SW 1271 (cell line): ENCODE measurements at places on chromosomes 5 and 9.

DNA sequence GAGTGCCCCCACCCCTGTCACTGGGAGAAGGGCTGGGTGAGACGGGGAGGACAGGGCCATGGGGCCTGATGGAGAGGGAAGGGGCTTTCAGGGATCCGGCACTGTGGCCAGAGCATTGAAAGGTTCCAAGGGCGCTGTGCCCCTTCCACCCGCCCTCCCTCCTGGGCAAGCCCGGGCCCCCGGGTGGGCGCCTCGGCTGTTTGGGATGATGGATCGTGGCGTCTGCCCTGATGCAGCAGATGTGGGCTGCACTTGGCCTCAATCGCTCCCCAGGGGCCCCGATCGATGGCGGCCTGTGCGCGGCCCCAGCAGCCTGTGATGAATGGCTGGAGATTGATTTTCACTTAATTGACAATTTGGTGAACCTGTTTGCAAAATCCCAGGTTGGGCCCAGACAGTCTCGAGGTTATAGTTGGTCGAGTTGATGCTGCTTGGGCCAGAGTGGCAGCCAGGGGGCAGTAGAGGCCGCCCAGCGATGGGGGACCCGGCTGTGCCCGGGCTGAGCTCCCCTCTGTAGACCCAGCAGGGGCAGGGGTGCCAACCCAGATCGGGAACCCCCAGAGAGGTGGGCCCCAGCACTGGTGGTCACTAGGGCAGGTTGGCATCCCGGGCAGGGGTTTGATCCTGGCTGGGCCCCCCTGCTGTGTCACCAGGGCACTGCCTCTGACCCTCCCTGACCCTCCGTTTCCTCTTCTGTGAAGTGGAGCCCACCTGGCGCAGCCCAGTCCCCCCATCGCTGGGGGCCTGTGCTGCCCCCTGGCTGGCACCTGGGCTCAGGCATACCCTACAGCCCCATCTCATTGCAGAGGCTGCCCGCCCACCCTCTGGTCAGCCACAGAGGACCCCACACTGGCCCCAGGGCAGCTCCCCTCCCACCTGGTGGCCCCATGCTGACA is 34.7 kb downstream of the LHX3 start:
- no peak for DNase-seq

- DNase-seq = no peak
Observed at GRCh38 chr5:150490296-150490669, 17.6 kb upstream of the NDST1 start.

DNA sequence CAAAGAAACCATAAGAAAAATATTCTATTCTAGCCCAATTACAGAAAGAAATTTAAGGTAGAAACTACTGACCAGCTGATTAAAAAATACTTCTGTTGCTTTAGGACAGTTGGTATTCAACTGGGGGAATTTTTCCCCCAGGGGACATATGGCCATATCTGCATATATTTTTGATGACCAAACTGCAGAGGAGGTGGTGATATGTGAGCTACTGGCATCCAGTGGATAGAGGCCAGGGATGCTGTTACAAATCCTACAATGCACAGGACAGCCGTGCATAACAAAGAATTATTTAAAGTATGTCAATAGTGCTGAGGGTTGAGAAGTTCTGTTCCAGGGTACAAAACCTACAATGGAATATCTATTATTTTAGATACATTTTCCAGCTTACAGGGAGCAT is 24.0 kb downstream of the ZFR start:
- no peak for DNase-seq

GRCh38 chr5:135571066-135571609 is 7.7 kb downstream of the CXCL14 start:
- no peak for DNase-seq

GRCh38 chr9:137618105-137619067 is at the start of gene EHMT1:
EHMT1 (plus strand) TSS chr9:137619005; CDS start chr9:137619029, 24 bp downstream.
- DNase-seq = peak; percentile 82

DNA sequence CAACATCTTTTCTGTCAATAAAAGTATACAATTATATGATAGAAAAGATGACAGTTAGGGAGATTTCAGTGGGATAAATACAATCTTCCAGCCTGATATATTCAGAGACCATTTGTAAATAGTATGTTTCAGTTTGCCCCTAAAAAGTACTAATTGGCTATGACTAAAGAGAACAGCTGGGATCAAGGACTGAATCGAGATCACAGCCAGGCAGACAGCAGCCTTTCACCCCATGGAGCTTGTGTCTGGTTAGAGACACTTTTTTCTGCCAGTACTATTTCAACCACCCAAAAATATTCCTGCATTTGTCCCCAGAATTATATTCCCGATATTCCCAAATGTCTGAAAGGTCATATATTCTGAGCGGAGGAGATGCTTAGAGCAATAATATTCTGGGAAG is 577.3 kb upstream of the TLE4 start:
- DNase-seq = no peak

GRCh38 chr5:160363660-160364395 is 6.6 kb downstream of the C1QTNF2 start:
- DNase-seq = no peak

DNA sequence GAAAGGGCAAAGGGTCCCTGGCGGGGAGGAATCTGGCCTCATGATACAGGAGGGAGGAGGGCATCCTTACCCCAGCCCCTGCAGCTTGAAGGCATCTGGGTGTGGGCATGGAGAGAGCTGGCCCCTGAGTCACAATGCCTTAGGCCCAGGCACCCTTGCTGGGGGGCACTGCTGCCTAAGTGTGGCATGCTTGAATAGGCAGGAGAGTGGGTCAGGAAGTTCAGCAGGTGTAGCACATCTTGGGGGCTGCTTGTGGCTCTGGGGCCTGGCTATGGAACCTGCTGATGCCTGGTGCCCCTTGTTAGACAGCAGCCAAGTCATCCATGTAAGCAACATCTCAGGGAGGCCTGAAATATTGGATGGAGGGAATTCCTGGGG is 63.1 kb downstream of the HSPA4 start:
- no peak for DNase-seq

GRCh38 chr5:173612948-173613347 is 3.5 kb downstream of the BOD1 start:
- DNase-seq = no peak

GRCh38 chr5:134714541-134714940 is 23.8 kb upstream of the CAMLG start:
- DNase-seq = no peak

DNA sequence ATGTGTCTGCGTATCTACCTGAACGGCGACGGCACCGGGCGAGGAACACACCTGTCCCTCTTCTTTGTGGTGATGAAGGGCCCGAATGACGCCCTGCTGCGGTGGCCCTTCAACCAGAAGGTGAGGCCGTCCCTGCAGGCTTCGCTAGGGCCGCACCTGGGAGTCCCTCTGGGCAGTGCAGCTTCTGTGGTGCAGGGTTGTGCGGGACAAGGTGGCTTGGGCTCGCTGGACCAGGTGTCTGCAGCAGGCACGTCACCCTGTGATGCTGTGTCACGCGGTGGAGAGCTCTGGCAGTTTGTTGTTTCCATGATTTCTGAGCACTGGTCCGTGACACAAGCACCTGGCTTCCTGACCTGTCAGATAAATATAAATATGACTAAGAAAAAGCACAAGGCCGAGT is 20.7 kb downstream of the FBXW5 start:
- no peak for DNase-seq

GRCh38 chr9:124654431-124654830 is 116.7 kb downstream of the NR6A1 start:
- DNase-seq = no peak

DNA sequence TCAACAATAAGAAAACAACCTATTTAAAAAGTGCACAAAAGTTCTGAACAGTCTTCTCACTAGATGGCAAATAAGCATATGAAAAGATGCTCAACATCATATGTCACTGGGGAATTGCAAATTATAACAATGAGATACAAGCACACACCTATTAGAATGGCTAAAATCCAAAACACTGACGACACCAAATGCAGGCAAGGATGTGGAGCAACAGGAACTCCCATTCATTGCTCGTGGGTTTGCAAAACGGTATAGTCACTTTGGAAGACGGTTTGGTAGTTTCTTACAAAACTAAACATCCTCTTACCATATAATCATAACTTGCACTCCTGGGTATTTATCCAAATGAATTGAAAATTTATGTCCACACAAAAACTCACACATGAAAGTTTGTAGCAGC is 100.9 kb upstream of the TBC1D2 start:
- no peak for DNase-seq

- DNase-seq = no peak
Observed at GRCh38 chr5:56148453-56148971, 84.6 kb downstream of the ANKRD55 start.

- DNase-seq = no peak
Observed at GRCh38 chr5:154403776-154404387, 41.9 kb upstream of the SAP30L start.

- DNase-seq = no peak
Observed at GRCh38 chr9:11312966-11313365, 700.2 kb upstream of the PTPRD start.

GRCh38 chr9:106333481-106333880 is 529.5 kb upstream of the ZNF462 start:
- DNase-seq = no peak

- no peak for DNase-seq
Observed at GRCh38 chr9:108834959-108835665, 20.7 kb downstream of the ACTL7B start.

- DNase-seq = no peak
Observed at GRCh38 chr5:64682608-64683007, 7.7 kb upstream of the SHISAL2B start.

DNA sequence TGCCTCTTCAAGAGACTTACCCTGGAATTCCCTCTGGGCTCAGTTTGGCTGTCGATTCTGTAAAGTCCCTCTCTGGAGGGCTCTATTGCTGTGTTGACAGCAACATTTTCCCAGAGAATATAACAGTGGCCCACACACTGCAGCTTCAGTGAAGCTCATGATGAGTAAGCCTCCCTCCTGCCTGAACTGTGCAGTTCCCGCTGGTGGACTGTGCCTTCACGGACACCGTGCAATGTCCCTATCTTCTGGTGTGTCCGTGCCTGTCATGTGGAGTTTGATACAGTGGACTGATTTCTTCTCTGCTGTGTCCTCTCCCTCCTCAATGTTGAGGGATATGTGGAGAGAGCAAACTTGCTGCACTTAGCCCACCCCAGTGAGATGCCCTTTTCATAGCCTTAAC is 109.0 kb downstream of the NTRK2 start:
- no peak for DNase-seq

DNA sequence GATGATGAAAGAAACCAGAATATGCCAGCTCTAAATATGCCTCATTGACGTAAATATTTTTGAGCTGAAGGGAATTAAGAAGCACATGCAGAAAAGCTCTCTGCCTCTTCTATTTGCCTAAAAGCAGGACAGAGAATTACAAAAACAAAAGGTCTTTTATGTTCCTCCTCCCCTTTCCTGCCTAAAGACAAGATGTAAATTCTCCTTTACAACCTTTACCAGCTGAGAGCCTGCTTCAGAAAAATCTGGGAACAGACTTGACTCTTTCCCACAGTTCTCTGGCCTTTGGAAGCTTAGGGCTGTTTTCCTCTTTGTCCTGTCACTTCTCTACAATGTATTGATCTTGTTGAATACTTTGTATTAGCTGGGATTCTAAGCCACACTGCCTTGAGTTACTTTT is 199.7 kb downstream of the TMC1 start:
- no peak for DNase-seq

- DNase-seq = no peak
Observed at GRCh38 chr5:125583321-125584139, 837.1 kb upstream of the ZNF608 start.

- no peak for DNase-seq
Observed at GRCh38 chr9:75164573-75164972, 76.3 kb downstream of the OSTF1 start.

DNA sequence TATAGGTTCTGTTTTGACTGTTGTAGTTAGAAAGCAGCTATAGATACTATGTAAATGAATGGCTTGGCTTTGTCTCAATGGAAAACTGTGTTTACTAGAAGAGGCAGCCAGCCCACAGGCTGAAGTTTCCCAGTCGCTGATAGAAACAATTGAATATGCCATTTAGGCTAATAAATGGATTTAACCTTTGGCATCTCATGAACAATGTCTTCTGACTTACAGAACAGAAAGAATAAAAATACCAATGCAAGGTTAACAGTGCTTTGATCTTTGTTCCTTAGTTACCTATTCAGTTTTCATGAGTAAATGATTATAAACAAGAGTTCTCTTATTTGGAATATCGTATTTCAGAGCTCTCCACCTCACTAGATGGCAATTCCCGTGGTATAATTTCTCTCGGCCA is 120.6 kb downstream of the PAM start:
- DNase-seq = no peak

GRCh38 chr5:57906671-57907070 is 424.1 kb upstream of the ACTBL2 start:
- no peak for DNase-seq

GRCh38 chr9:91182429-91183225 is 179.1 kb downstream of the AUH start:
- DNase-seq = no peak

DNA sequence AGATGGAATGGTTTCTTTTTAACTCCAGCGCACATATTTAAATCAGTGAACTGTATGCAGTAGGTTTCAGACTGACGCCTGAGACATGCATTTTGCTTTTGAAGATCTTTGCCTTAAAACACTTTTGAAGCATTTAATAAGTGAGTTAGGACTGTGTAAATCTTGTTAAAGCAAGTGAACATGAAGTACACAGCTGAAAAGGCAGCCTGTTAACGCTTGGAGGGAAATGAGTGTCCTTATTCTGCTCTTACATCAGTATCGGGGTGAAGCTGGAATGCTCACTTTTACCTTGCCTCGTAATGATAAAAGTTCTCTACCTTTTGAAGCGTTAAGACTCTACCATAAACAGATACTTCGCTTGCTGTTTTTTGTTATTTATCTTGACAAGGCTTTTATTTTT is 552.2 kb downstream of the ZNF608 start:
- DNase-seq = no peak

DNA sequence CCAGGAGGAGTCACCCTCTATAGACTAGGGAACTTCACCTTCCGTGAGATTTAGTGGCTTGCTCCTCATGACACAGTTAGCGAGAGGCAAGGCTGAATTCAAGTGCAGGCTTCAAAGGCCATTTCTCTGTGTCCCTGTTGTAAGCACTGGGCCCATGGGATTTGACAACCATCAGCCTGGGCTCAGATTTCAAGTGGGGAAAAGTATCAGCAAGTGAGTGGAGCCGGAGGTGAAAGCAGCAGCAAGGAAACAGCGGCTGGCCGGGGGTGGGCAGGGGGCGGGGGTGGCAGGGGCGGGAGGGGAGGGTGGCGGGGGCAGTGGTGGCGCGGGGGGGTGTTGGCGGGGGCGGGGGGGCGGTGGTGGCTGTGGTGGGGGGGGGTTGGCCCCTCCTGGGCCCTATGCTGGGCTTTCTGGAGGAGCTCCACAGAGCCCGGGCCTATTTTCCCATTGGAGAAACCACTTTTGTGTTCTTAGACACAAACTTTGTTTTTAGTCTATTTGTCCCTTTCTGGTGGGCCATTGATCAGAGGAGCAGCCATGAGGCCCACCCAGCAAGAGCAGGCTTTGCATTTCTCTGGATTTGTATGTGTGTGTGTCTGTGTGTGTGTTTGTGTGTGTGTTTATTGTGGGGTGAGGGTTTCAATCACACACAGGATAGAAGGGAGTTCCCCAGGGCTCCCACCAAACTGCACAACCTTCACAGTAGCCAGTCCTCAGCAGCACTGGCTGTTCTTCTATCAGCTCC is 165.4 kb upstream of the RAI14 start:
- DNase-seq = no peak

GRCh38 chr9:124950050-124950718 is 9.3 kb upstream of the GOLGA1 start:
- no peak for DNase-seq

- no peak for DNase-seq
Observed at GRCh38 chr9:137742698-137743097, 123.9 kb downstream of the EHMT1 start.

- DNase-seq = no peak
Observed at GRCh38 chr9:136779808-136780207, 11.3 kb upstream of the TMEM141 start.

- no peak for DNase-seq
Observed at GRCh38 chr5:118578093-118578492, 410.3 kb downstream of the DTWD2 start.
